ENCODE measurements at places on chromosomes 12 and 14.

DNA sequence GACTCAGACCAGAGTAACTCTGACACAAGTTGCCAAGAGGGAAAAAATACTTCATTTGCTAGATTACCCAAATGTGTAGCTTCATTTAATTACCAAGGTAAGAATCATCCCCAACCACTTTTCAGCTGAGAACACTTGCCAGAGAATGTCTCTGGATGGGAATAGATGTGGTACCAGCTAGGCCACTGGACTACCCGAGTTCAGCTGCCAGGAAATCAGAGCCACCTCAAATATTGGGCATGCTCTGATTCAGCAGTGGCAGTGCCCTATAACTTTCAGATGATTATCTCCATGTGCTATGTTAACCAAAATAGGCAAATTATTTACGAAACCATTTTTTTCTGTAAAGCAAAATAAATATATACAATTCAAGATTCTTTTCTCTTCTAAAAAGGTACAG lies 80.7 kb downstream of the SLC38A1 start:
- DNase-seq, result no peak

- peak; percentile 88 for DNase-seq
These were observed 29.1 kb downstream of the NFYB start for GRCh38 chr12:104108755-104109445.

DNA sequence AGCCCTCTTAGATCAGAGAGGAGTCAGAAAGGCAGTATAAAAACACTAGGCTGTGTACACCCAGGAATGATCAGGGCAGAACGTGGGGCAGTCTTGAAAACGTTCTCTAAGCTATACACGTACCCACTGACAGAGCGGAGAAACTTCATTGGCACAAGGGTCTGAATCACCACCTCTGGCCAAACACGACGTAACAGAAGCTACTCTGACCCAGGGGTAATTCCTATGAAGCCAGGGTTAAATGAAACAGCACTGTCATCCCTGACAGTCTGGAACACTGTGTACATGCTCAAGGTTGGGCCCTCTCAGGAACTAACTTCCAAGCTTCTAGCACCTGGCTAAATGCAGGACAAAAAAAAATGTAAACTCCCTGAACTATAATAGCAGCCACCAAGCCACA lies 38.4 kb downstream of the PARP11 start:
- no peak for DNase-seq

- DNase-seq, result no peak
These were observed 37.3 kb downstream of the CCDC85C start for GRCh38 chr14:99566390-99567354.

GRCh38 chr12:24356240-24356804 lies 406.9 kb upstream of the SOX5 start:
- DNase-seq, result no peak

- DNase-seq, result no peak
These were observed 17.9 kb upstream of the EML1 start for GRCh38 chr14:99775351-99775750.

DNA sequence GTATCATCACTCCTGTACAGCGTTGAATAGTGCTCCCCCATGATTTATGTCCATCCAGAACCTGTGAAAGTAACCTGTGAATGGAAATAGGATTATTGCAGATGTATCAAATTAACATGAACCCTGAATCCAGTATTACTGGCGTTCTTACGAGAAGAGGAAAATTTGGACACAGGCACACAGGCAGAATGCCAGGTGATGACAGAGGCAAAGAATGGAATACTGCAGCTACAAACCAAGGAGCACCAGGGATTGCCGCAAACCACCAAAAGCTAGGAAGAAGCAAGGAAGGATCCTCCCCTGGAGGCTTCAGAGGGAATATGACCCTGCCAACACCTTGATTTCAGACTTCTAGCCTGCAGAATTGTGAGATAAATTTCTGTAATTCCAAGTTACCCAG lies 113.5 kb upstream of the EGLN3 start:
- DNase-seq, result peak; percentile 83

DNA sequence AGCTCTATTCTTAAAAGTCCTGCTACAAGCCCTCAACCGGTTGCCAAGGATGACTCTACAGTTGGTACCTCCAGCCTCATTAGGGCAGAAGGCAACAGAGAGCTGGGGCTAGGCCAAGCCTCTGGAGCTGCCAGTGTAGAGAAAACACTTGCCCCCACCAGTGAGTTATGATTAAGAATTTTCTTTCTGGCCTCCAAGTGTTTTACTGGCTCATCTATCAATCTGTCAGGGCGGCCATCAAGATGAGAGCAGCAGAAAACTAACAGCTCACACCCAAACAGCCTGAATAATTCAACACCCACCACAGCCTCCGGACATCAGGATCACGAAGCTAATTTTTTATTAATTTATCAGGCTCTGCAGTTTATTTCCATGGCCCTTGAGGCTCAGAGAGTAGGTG lies 40.7 kb upstream of the CMKLR1 start:
- no peak for DNase-seq

- peak; percentile 24 for DNase-seq
These were observed 941 bp upstream of the PPP1CC start for GRCh38 chr12:110743571-110744093.

DNA sequence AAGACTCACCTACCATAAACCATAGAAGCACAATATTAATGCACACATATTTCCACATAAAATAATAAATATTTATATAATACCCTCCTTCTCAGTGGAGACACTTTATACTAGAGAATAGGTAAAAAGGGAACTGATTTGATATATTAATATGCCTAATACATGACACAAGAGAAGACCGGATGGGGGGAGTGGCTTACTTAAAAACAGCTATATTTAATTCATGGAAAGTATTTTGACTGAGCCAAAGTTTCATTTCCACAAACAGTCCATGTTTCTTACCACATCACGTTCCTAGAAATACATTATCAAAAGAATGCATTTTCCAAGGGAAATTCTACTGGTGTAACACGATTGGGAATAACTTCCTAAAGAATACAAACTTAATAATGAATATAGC lies 63.4 kb downstream of the ITPR2 start:
- no peak for DNase-seq

All from fibroblast of lung (primary cell).